ENCODE measurements at places on chromosomes 6 and 20.

DNA sequence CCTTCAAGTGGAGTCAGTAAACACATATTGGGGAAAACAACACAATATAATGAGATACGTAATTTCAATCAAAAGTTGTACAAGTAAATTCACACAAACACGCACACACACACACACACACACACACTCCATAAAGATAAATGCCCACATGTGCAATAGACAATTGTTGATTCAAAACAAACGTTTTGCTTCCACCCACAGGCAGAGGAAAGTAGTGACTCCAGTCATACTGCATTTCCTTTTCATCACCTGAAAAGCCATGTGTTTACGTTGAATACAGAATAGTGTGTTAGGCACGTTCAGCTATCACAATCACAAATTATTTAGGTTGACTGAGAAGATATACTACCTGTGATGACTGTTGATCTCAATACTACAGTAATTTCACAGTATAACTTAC, 443.8 kb upstream of the MANEA start:
- no peak for DNase-seq

DNA sequence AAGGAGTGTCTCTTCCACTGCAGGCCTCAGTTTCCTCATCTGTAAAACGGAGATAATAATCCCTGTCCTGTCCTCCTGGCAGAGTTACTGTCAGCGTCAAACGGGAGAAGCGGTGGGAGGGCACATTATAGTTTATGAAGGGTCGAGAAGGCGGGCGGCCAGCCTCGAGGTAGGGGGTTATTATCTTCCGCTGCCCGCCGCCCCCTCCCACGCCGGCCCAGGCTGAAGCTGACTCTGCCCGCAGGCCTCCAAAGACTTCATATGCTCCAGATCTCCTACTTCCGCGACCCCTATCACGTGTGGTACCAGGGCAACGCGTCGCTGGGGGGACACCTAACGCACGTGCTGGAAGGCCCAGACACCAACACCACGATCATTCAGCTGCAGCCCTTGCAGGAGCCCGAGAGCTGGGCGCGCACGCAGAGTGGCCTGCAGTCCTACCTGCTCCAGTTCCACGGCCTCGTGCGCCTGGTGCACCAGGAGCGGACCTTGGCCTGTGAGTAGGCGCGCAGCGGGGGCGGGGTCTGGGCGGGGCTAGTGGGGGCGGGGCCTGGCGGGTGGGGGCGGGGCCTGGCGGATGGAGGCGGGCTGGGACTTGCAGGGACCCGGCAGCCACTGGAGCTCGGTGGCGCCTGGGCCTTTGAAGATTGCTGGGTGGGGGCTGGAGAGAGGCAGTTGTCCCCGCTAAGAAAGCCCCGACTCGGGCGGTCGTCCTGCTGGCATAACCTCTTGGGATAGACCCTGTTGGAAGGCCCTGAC, 2.8 kb downstream of the PROCR start:
- DNase-seq = no peak

GRCh38 chr6:167044696-167045095, 45.5 kb downstream of the CEP43 start:
- no peak for DNase-seq

GRCh38 chr6:108763931-108764579, 84.2 kb upstream of the ARMC2 start:
- DNase-seq = no peak

- DNase-seq = no peak
Observed at GRCh38 chr6:75349262-75349984, 64.8 kb upstream of the TMEM30A start.

DNA sequence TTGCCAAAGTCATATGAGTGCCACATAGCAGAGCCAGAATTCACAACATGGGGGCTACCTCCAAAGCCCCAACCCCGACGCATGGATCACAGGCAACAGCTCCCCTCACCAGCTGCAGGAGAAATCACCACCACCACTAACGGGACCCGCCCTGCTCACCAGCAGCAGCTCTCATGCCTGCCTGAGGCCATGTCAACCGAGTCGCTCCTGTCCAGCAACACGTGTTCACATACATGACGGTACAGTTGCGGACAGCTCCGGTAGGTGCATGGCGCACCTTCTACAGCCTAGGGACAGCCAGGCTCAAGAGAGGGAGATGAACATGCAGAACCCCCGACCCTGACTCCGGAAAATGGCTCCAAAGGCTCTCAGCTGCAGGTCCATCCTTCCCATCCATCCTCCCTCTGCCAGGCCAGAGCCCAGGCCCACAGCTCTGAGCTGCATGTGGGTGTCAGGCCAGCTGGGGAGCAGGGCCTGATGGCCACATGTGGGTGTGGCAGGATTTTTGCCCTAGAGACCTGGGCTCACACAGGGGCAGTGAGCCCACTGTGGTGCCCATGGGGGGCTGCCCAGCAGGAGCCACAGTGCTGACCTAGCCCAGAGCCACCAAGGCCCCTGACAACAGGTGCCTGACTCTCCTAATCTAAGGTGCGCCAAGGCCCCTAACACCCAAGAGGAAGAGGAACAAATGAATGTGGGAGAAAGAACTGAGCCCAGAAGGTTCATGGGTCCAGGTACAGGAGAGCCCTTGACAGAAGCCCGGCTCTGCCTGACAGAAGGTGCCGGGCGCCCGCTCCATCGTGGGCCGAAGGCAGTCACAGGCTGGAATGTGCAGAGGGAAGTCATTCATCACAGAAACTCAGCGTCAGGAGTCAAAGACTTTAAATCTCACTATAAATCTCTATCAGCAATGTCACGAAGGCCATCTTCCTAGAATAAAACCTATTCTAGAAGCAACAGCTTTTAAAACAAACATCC, 10.5 kb downstream of the RPS6KA2 start:
- DNase-seq = no peak

GRCh38 chr6:166540631-166541331, 45.7 kb downstream of the RAMACL start:
- DNase-seq = no peak

GRCh38 chr6:122649701-122650100, 39.5 kb downstream of the PKIB start:
- DNase-seq = no peak

DNA sequence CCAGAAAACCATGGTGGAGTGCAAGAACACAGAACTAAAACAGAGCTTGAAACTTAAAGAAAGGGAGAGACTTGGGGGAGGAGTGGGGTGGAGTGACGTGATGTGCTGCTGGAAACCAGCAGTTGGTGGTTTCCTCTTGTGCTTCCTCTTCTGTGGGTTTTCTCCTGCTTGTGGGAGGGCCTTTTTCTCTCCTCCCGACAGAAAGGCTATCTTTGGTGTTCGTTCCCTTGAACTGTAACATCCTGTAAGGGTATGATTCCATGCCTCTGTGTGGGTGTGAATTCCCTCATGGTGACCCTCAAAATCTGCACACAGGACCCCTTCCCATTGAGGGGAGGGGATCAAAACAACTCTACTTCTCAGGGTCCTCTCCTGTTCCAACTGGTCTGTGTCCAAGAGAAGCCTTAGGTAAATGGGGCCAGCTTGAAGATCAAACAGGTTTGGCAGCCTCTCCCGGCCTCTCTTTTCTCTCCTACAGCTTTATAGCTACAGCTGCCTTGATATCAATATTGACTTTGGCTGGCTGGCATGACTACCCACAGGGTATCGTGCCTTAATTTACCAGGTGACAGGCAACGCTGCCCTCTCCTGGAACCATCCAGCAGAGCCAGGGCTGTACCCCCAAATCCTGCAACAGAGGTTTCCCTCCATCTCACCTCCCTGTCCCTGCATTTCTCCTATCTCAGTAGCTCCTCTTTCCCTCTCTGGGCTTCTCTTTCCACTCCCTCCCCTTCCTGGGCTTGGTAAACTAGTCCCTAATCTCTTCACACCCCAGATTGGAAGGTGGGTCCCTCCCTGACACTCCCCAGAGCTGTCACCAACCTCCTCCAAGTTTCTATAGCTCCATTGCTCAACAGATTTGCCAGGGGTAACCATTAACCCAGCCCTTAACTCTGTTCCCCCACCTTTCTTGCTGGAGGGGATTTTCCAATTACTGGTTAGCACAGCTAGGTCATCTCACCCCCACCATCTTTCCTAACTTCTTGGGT, 1.5 kb upstream of the MSH5 start:
- DNase-seq = peak; percentile 80

GRCh38 chr6:122798099-122798641, 9.1 kb downstream of the SMPDL3A start:
- DNase-seq = no peak

- DNase-seq = no peak
Observed at GRCh38 chr20:38123021-38123587, 42.0 kb downstream of the TGM2 start.

DNA sequence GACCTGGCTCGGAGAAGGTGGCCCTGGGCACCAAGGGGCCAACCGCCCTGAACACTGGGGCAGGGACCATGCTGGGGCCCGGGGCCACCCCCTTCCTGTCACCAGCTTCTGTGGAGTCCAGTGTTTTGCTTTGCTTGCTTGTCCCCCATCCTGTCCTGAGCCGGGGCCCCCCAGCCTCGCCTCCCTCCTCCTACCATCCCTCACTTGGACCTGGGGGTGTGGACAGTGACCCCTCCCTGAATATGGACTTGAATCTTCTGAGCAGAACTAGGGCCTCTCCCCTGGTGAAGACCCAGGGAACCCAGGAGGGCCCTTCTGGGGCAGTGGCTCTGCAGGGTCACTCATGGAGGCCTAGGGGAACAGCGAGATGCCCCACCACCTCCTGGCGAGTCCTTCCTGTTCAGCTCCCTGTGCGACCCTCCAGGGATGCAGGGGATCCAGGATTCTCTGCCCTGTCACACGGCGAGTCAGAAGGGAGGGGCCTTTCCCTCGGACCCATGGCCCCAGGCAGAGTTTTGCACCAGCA, 41.6 kb downstream of the VSTM2L start:
- DNase-seq = no peak

DNA sequence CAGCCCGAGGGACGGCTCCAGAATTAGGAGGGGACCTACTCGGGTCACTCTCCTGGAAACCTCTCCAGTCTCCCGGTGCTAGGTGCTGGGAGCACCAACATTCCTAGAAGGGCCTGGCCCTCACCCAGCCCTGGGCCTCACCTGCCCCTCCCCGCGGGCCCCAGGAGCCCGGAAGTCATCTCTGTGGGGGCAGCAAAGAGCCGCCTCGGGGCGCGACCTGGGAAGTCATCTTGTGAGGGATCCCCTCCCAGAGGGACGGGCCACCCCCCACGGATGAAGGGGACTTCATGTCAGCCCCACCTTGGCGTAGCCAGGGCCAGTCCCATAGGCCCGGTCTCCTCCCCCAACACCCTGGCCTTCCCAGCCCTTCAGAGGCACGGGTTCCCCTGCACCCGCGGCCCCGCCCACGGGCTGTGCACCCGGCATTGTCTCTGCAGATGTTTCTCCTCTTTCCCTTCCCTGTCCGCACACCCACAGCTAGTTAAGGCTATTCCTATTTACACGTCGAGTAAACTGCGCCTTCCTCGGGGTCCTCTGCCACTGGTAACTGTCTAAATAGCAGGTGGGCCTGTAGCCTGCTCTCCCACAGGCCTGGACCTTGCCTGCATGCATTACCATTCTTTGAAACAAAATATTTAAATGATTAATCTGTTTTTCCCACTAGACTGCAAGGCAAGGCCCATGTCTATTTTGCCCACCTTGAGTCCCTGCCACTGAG, 896 bp upstream of the RNASET2 start:
- no peak for DNase-seq

DNA sequence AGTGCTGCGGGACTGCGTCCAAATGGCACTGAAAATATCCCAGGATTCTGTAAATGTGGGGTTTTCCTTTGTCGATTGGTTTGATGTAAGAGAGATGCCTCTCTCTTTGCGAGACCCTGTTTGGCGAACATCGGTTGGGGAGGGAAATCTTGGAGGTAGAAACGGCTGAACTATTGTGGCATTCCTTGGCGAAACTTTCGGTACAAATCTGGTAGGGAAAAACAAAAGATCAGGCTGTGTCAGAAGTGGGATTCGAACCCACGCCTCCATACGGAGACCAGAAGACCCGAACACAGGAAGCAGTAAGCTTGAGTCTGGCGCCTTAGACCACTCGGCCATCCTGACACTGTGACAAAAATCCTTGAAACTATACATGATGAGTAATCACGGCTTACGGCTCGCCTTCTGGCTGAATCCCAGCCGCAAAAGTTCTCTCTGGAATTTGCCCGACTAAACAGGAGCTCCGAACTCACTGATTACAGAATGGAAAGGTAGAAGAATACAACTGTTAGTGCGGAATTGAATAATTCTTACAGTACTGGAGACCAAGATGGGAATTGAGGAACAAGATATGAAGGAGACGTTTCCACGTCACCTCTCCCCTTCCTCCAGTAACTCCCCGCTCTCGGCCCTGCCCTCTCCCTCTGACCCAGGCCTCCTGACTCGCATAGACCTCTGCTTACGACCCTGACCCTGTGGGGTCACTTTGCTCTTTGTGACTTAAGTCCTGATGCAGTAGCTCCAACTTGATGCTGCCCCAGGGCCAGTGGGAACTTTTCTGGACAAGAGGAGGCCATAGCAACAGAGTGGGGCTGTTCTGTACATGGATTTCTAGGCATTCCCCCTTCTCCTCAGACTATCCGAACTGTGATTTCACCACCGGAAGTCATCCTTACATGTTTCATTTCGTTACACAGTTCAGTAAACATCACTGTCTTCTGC, 132.8 kb upstream of the ZNF184 start:
- no peak for DNase-seq

DNA sequence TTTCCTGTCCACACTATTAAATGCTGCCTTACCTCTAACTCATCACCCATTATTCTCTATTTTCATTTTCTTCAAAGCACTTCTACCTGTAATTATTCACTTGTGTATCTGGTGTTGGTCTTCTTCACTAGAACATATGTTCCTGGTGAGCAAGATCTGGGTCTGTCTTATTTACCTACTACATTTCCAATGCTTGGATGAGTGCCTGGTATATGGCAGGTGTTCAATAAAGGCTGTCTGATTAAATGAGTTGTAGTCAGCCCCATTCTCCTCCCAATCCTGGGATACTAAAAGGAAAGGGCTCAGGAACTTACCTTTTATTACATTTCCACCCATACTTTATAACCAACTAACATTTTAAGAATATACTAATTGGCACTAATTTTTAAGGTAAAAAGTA, 61.0 kb downstream of the CEP162 start:
- DNase-seq = no peak

- no peak for DNase-seq
Observed at GRCh38 chr6:154358019-154358545, 1.5 kb upstream of the IPCEF1 start.

GRCh38 chr6:78093906-78094305, 441.1 kb downstream of the MEI4 start:
- no peak for DNase-seq
